ENCODE measurements at places on chromosomes 3 and 15.

GRCh38 chr15:66766282-66767230 lies 64.5 kb downstream of the SMAD6 start:
- no peak for DNase-seq

DNA sequence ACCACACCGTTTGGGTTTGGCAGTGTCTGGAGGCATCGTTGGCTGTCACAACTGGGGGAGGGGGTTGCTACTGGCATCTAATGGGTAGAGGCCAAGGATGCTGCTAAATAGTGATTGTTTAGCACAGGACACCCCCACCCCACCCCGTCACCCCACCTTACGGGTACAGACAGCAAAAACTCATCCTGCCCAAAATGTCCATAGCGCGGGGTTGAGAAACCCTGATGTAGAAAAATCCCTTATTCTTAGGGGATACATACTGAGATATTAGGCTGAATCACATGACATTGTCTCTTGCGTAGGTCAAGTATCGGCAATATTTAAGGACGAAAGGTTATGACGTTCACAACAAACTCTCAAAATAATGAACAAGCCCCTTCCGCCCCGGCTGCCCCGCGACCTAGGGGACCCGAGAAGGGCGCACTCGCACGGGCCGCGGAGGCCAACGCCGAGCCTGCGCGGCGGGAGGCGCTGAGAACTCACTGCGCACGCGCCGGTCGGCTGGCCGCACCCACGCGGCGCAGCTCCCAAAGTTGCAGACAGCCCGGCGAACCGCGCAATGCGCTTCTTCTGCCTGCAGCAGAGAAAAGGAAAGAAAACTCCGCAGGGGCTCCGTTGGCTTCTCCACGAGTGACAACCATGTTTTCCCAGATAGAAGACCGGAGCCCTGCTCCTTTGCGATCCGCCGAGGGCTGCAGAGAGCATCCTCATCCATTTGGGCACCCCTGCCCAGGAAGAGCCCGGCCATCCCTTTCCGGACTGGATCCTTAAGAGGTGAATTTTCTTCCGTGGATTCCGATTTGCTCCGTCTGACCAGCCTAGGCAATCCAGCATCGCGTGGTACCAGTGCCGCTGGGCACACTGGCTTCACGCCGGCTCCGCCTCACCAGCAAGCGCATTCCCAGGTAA lies 136.8 kb upstream of the CCDC54 start:
- DNase-seq: peak; percentile 45

DNA sequence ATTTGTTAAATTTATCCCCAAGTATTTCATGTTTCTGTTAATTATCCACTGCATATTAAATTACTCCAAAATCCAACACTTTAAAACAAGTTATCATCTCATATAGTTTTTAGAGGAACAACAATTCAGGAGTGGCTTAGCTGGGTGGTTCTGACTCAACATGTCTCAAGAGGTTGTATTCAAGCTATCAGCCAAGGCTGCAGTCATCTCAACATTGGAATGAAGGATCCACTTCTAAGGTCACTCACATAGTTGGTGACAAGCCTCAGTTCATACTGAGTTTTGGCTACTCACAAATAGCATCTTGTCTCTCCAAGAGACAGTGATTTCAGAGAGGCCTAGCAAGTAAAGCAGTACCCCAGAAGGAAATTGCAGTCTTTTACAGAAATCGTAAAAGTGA lies 134.7 kb downstream of the NR2E3 start:
- DNase-seq: no peak

DNA sequence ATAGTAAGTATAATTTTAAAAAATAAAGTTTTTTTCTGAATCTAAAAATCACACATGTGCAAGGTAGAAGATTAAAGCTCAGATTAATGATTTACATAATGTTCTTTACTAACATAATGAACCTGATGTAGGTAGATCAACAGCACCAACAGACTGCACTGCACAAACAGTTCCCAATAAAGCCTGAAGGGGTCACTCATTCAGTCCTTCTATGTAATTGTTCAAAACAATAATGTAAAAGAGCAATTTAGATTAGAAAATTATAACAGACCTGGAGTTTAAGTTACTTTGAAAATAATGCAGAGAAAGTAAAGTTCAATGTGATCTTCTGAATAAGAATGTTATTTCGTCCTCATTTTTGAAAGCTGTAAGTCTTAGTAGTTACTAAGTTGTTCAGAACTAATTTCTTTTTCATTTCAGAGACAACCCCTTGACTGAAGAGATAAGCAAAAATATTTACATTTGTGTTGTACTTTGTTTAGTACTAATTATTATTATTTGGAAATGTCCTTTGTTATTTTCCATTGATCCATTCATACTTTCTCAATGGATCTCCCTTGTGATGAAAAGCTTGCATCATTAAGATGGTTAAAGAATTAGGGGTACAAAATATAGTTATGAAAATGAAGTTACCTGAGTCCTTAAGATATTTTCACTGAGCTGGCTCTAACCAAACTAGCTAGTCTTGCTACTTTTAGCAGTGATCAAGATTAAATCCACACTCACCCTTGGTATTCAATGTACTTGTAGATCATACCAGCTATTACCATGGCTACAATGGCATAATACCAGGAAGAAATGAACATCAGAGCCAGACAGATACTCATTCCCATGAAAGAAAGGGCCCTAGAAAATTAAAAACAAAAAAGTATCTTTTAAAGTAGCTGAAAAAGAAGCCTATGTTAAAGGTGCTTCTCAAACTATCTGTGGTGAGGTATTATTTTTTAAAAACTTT lies 16.8 kb downstream of the EMC4 start:
- DNase-seq: peak; percentile 14

GRCh38 chr3:87792534-87793336 lies 266.1 kb downstream of the CGGBP1 start:
- DNase-seq: peak; percentile 92

- DNase-seq: no peak
These were observed 25.3 kb downstream of the TRA2B start for GRCh38 chr3:185912512-185912911.

DNA sequence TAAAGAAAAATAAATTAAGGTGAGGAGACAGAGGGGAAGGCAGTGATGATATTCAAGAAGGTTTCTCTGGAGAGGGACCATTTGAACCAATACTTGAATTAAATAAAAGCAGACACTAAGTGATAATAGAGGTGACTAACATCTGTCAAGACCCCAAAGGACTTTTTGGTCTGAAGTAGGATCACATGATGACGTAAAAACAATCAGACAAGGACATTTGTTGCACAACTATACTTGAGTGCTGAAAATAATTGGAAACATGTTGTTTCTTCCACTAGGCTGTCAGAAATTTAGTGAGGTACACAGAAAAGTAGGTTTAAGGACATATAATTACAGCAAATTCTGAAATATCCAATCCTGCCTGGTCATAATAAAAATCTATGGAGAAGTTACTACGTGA lies 179.5 kb downstream of the WNT5A start:
- no peak for DNase-seq

DNA sequence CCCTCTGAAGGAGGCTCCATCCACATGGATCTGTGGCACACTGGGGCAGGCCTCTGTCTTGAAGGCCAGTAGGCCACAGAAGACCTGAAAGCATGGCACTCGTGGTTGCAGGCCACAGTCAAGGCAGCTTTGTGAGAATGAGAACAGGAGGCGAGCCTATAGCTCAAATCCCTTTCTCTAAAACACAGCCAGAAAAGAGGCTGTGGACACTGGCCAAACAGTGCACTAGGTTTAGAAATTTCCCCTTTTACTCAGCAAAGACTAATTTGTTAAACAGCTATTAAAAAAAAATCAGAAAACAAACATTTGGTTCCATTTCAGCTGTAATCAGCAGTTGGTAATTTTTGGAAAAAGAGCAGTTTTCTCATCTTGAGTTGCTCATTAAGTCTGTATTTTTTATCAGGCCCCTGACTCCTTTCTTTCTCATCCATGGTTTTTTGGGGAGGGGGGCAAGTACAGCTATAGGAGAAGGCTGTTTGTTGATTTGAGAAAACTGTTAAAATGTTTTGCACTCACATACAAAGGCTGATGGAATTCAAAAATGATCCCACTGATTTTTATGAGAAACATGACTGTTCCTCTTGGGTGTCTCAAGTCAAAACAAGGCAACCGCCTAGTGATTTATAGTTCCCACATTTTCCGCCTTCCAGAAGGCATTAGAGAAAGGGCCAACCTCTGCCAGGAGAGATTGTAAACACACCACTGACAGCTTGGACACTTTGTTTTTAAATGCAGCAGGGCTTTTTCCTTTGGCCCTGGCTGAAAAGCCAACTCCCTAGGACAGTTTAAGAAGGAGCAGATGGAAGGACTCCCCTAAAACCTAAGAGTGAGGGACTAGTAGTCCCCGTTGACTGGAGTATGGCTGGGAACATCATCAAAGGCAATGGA lies 28.1 kb downstream of the PARP16 start:
- peak; percentile 76 for DNase-seq

- no peak for DNase-seq
These were observed 47.9 kb downstream of the IGSF11 start for GRCh38 chr3:118986734-118987133.

DNA sequence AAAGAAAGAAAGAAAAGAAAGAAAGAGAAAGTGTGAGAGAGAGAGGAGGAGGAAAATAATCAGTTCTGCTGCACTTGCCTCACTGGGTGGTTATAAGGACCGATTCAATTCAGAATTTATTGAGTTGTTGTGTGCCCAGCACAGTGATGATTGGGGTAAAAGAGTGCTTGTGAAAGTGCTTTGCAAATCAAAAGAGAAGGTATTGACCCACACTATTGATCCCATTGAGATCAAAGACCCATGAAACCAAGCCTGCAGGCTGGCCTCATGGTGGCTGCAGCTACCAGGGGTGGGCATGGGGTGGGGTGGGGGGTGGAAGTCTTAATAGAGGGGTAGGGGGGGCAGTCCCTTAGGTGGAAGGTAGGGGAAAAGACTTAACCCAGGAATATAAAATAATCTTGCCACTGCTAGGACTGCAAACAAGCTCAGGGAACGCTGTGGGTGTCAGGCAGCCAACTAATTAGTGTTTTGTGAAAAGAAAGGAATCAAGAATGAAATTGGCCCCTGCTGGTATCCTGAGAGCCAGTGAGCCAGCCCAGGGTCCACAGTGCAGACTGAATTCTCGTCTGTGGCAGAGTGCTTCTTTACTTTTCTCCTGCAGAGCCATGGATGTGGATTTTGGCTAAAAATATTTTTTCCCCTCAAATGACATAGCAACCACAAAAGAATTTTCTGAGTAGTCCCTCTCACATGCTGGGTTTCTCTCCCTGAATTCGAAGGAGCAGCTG lies 34.2 kb downstream of the CLEC3B start:
- no peak for DNase-seq

DNA sequence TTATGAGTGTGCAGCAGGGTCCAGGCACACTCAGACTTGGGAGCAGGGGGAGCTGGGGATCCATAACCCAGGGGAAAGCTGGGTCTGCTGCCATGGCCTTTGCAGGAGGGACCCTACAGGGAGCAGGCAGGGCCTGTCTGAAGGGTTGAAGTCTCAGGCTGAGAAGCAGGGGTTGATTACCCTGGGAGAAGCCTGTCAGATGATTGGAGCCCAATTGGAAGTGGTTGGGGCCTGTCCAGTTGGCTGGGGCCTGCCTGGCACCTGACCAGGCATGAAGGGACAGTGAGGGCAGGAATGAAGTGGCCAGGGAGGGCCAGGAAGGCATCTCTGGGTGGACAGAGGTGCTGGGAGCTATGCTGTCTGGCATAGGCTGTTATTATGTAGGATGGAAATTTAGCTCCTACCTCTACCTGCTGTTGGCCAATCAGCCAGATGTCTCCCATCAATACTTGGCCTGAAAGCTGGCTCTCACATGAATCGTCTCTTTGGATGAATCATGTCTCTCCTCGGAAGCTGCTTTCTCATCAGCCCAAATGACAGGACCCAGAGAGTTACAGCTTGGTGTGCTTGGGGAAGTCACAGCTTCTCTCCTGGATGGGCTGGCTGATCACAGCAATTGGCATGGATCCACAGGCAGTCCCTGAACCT lies 27.4 kb upstream of the SLCO2A1 start:
- no peak for DNase-seq

GRCh38 chr15:77860071-77860691 lies 217.3 kb downstream of the TBC1D2B start:
- no peak for DNase-seq

- no peak for DNase-seq
These were observed 38.8 kb upstream of the BNC1 start for GRCh38 chr15:83323296-83323711.

DNA sequence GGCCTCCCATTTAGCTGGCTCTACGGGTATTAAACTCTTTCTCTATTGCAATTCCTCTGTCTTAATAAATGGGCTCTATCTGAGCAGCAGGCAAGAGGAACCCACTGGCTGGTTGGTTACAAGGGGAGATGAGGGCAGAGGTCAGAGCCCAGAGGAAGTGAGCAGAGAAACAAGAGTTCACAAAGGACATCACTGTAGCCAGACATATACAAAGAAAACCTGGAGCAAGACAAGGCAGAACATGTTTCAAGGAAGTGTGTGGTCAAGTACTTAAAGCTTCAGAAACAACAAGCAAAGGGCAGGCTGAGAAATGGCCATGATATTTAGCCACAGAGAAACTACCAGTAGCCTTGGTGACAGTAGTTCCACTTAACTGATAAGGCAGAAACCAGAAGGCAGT lies 24.3 kb downstream of the SUSD5 start:
- DNase-seq: no peak

DNA sequence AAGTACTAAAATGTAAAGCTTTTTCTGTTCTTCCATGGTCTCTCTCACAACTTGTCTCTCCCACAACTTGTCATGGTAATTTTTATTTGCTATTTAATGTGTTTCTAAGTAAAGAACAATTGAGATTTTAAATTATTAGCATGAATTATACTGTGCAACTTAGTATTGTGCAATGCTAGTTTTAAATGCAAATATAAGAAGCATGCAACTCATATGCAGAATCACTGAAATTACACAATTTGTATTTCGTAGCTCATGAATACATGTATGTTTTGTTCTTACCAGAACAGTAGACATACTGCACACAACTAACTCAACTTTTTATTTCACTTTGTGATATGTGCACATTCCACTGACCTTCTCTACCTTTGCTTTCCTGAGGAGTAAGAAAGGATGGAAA lies 96.5 kb downstream of the SQOR start:
- DNase-seq: no peak

GRCh38 chr3:189340680-189341460 lies 169.1 kb downstream of the TPRG1 start:
- no peak for DNase-seq

- DNase-seq: no peak
These were observed 63.3 kb downstream of the KLHL6 start for GRCh38 chr3:183491923-183492848.

DNA sequence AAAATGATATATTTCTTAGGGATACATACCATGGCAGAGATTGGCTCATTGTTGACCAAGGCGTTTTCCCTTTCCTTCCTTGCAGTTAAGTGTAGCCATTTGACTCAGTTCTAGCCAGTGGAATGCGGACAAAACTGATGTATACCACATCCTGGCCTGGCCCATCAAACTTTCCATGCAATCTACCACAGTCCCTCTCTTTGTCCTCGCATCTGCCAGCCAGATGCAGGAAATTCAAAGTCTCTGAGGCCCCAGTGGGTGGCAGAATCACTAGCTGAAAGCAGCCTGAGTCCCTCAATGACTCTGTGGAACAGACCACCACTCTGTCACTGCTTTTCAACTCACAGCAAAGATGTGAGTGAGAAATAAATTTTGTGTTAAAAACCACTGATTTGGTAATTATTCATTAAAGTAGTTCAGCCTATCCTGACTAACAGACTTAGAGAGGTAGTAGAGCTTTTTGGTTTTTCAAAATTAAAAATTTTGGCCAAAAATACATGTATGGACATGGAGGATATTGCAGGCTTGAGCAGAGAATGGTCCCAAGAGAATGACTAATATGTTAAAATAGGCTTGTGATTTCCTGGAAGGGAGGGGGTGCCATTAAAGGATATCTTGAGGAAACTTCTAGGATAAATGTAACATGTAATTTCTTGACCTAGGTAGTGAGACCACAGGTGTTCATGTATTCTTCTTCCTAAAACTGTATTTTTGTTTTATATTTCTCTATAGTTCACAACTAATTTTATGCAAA lies 10.9 kb downstream of the LRRFIP2 start:
- DNase-seq: no peak

Data from hematopoietic multipotent progenitor cell (in vitro differentiated cells).